Thoracic aorta (tissue), 2 donors: ENCODE measurements at places on chromosomes 4 and X.

DNA sequence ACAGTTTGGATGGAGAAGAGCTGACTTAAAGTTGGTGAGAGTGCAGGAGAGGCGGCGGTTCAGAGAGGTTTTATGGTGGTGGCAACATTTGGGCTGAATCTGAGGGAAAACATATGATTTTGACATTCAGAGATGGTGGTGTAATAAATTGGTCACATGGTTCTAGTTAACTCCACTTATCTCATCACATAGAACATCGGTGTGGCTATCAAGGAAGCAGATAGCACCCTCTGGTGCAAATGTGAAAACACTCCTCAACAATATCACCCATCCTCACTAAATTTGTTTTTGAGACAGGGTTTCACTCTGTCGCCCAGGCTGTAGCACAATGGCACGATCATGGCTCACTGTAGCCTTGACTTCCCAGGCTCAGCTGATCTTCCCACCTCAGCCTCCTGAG, 28.8 kb downstream of the SUPT20HL2 start:
- DNase-seq: no peak

DNA sequence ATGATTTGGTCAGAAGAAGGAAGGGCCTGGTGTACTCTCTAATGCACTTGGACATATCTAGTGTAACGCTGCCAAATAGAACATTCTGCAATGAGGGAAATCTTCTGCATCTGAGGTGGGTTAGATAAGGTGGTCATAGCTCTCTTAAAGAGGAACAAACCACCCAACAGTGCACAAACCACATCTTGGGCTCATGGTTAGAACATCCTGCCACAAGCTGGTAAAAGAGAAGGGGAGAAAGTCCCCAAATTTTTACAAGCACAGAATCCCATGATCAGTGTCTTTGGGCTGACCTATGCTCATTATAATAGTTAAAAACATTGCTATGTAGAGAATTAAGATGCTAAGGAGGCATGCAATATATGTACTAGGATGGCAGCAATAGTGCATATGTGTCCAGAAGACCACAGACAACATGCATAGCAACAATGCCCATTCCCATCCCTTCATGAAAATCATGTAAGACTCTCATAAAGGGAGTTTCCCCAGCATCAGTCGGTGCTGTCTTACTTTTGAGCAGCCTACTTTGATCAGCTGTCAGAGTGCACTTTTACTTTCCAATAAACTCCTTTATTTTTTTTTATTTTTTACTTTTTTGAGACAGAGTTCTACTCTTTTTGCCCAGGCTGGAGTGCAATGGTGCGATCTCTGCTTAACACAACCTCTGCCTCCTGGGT, 99.7 kb upstream of the SLC7A11 start:
- DNase-seq: no peak

GRCh38 chr4:33739884-33740632, 2504.3 kb downstream of the ARAP2 start:
- DNase-seq: no peak

DNA sequence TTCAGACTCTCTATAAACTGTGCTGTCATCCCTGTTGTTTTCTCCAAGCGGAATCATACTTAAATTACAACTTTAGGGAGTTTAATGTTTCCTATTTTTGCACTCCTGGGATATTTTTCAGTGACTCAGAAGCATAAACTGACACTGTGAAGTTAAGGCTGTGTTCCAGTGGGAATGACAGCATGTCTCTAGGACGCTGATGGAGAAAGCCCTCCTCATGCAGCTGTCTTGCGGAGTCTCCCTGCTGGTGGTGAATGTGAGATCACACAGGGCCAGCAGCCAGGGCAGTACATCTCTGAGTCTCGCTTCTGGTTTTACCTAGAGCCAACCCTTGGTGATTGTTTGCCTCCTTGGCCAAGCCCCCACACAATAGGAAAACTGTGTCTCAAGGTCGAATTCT, 53.3 kb downstream of the NFKB1 start:
- DNase-seq: no peak

DNA sequence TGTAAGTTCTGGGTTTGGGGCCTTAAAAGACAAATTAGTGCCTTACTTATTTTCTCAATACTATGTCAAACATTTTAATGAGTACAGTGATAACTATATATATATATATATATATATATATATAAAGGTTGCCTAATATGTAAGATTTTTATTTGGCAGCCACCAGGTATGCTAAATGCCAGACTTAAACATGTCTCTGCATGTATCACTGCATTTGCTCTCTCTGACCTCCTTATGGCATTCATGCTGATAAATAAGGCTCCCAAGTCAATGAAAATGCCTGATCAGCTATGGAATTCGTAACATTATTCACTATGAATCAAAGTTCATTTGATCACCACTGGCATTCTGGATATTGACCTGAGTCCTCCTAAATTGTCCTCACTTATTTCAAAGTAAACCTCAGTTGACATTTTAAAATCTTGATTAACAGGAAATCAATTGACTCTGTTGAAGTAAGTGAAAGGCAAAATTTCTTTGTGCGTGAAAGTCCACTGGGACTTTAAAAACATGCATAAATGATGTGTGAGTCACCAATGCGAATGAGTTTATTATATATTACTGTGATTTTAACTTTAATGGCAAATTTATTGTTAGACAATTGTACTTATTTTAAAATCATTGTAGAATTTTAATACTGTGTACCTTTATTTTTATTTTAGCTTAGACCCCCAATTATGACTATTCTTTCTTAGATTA, 29.2 kb upstream of the AREG start:
- DNase-seq: no peak

GRCh38 chr4:31678356-31678755, 958.2 kb downstream of the PCDH7 start:
- DNase-seq: no peak

- no peak for DNase-seq
These were observed 5.0 kb upstream of the GPR174 start for GRCh38 chrX:79139446-79139845.

GRCh38 chrX:132532097-132532496, 43.3 kb upstream of the MBNL3 start:
- no peak for DNase-seq

GRCh38 chr4:94523617-94524016, 71.9 kb downstream of the PDLIM5 start:
- no peak for DNase-seq
